ENCODE measurements at places on chromosomes 6 and 20.

- no peak for DNase-seq
These were observed 44.6 kb downstream of the SUN5 start for GRCh38 chr20:32959351-32960221.

- no peak for DNase-seq
These were observed 52.1 kb upstream of the VSTM2L start for GRCh38 chr20:37850724-37851355.

DNA sequence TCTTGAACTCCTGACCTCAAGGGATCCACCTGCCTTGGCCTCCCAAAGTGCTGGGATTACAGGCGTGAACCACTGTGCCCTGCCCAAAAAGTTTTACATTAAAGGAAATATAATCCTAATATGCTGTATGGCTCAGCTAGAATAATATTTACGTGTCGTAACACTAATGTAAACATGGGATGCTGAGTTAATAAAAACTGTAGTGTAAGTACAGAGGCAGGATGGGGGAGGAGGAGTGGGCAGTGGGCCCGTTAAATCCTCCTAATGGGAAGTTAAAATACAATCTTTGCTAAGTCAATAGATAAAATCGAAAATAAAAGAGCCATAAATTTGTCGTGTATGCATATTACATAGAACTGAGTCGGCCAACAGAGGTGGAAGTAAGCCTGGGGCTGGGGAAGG lies 12.1 kb upstream of the IP6K3 start:
- no peak for DNase-seq

DNA sequence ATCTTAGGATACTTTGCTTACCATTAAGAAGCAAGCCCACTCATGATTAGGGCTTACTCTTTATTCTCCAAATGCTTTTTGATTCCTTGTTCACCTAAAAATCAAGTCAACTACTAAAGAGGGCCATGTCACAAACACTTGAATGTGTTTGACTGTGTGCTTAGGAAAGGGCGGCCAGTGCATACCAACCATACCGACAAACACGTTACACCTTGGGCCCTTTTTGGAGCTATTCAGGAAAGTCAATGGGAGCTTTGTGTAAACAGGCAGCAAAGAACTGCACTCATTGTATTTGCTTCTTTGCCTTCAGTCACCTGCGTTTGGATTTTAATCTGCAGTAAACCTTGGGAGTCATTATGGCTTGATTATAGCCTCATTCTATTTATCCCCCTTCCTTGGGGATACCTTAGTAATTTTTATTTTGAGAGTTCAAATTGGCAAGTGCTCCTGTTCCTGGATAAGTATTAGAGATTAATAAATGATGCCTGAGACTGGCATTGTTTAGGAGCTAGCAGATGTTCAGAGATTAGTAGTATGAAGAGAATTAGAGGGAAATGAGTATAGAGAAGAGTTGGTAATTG lies 102.6 kb upstream of the HDGFL1 start:
- DNase-seq, result no peak

DNA sequence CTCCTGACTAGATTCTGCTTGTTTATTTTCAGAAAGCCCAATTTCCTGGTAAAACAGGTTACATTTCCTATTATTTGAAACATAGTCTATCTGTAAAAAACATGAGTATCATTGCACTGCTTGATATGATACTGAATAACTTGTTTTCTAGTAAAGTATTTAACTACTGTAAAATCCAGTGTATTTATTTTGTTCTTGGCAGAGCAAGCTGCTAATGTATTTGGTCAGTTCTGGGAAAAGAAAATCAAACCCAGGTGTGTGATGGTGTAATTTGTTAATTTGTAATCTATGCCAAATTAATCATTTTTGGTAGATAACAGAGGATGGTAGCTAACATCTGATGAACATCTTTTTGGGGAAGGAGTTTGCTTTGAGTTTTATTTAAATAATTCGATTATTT lies 50.8 kb downstream of the FKBP5 start:
- no peak for DNase-seq

DNA sequence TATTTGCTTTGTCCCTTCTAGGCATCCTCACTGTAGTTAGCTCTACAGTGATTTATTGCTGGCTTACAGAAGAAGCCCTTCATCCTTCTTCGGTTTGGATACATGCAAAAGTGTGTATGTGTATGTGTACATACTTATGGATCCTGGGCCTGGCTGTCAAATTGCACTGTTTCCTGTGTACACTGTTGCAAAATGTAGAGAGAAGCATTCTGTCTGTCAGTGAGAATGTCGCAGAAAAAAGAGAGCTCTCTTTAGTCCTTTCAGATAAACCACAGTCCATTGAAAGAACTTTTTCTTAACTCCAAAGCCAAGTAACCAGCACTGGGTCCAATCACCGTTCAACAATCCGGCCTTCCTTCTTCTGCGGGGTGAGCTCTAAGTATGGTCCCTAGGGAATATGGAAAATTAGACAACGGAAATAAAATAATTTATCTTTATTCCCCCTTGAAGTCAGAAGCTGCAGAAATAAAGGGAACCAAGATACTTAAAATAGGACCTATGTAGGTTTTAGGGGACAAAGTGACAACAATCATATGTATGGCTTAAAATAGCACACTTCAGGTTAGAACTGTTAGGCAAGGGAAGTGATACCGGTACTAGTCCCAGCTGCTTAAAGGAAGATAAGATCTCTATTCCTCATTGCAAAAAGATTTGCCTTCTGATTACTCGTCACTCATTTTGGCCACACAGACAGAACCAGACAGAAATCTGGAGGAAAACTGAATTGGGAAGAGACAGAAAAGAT lies 107.0 kb downstream of the CD83 start:
- DNase-seq, result no peak

DNA sequence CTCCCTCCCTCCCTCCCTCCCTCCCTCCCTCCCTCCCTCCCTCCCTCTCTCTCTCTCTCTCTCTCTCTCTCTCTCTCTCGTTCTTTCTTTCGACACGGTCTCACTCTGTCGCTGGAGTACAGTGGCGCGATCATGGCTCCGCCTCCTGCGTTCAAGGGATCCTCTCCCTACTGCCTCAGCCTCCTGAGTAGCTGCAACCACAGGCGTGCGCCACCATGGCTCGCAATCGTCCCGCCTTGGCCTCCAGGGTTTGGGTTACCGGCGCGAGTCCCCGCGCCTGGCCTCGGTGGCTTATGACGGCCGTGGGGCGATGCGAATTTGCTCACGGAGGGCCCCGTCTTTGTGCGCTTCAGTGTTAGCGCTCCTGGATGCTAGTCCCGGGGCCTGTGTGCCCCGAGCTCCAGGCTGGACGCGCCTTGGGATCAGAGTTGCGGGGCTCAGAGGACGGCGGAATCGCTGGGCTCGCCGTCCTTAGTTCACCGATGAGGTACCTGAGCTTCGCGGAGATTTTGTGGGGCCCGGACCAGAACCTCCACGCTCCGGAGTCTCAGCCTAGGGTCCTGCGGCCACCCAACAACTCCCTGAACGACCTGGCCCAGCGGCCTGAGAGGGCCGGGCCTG lies 45.2 kb downstream of the MCUR1 start:
- no peak for DNase-seq

GRCh38 chr6:145714731-145715130 lies 20.6 kb downstream of the EPM2A start:
- no peak for DNase-seq

DNA sequence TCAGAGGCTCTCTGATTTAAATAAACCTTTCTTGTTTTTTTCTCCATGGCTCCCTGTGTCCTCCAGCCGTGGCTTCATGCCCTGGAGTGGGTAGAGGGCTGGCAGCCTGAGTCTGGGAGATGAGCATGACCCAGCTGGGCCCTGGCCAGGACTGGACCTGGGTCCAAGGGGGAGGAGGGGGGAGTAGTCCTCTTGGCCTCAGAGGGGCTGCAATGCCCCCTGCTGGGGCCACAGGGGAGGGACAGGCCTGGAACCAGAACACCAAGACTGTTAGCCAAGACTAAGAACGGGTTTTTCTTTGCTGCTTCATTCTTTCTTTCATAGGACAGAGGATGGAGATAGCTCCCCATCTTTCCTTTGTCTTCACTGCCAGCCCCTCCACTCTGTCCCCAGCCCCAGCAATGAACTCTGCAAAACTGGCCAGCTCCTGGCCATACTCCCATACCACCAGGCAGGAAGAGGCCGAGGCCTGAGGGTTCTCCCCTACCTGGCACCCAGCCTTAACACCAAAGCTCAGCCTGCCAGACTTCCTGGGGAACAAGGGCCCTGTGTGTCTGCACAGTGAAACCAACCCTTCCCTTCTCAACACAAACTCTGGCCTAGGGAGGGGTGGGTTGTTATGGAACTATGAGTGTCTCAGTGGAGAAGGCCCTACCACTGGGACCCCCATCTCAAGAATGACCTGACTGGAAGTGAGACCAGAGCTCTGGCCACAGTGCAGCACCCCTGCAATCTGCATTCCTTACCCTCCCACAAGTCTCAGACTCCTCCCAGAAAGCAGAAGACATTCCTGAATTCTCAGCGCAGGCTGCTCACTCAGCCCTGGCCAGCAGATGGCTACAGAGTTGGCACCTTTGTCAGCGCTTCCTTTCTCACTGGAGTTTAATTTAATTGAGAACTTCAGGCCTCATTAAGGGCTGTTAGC lies 11.0 kb downstream of the SLC29A1 start:
- peak; percentile 90 for DNase-seq

GRCh38 chr6:119887666-119888065 lies 538.1 kb upstream of the MAN1A1 start:
- peak; percentile 95 for DNase-seq

GRCh38 chr20:48668451-48668946 lies 159.3 kb downstream of the PREX1 start:
- DNase-seq, result no peak

GRCh38 chr6:4212588-4212987 lies 77.2 kb upstream of the ECI2 start:
- no peak for DNase-seq

GRCh38 chr20:45209924-45210323 lies 3.1 kb downstream of the SEMG1 start:
- no peak for DNase-seq

DNA sequence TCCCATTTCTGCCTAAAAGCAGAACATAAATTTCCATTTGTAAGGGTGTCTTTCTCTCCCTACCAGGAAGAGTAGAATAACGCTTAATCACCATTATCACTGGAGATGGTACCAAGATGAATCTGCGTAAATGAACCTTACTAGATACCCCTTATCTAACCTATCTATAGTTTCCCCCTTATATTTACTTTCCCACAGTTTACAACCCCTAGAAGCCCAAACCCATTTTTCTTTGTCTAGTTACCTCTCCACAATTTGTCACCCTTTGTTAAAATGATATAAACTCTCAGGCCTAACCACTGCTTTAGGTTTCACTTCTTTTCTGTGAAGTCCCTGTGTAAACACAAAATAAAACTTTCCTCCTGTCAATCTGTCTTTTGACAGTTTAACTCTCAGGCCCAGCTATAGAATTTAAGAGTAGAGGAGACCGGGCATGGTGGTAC lies 45.5 kb downstream of the PCNA start:
- DNase-seq, result no peak

DNA sequence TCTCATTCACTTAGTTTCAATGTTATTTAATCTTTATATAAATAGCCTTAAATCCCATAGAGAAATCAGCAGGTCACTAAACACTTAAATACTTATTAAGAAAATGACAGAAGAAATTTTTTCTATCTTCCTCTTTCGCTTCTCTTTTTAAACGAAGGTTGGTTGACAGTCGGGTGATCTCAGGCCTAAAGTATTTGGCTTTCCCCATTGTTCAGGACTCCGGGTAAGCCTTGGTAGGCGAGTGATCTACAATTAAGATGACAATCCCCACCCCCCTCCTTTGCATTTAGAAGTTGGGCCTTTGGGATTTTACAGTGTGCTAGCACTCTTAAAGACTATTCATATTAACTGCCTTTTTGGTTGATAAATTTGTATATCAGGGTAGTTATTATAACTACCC lies 19.7 kb upstream of the UTRN start:
- DNase-seq, result no peak

GRCh38 chr6:61606500-61606899 lies 679.5 kb downstream of the KHDRBS2 start:
- no peak for DNase-seq

- DNase-seq, result peak; percentile 76
These were observed 728 bp downstream of the ITPR3 start for GRCh38 chr6:33621711-33622388.

- DNase-seq, result no peak
These were observed 239.6 kb upstream of the DEFB112 start for GRCh38 chr6:50289366-50289765.

Measured in cerebellar cortex (tissue), 1 donor.